ENCODE measurements at places on chromosomes 7 and 10. TPM values are rescaled to one million over a fixed set of nuclear protein-coding genes. Genes with fewer than 3 reads are reported as not detected.

Gene TMEM273
- 3.1 TPM for total RNA-seq

Gene EIF5AL1
- 0.74 TPM for total RNA-seq

Gene SFXN2
- total RNA-seq = 2.1 TPM

Gene SUPV3L1
- total RNA-seq = 22.3 TPM

Gene MMD2
- total RNA-seq = not detected

Gene LLCFC1
- total RNA-seq = not detected

Data from mammary microvascular endothelial cell (primary cell).